ENCODE measurements at places on chromosomes 6 and 20. TPM values are rescaled to one million over a fixed set of nuclear protein-coding genes. Genes with fewer than 3 reads are reported as not detected.

Gene HLA-DPB1
- total RNA-seq = 21.1 TPM

Gene FAM184A
- total RNA-seq = 1.1 TPM

Gene CUL7
- total RNA-seq = 58.9 TPM

Gene TAGAP
- total RNA-seq = not detected

Gene CST7
- 0.37 TPM for total RNA-seq

Gene REM1
- total RNA-seq = not detected

Gene MUC22
- total RNA-seq = not detected

Gene COL10A1
- 0.37 TPM for total RNA-seq

Gene ERVFRD-1
- total RNA-seq = 0.12 TPM

Gene TINAG
- total RNA-seq = not detected

Gene SLC24A3
- total RNA-seq = not detected

Measured in uterine smooth muscle cell (primary cell).